ENCODE measurements at places on chromosomes 3 and 15.

GRCh38 chr3:23576379-23576959, 229.3 kb upstream of the UBE2E1 start:
- DNase-seq, result no peak

- DNase-seq, result peak; percentile 74
Measured at GRCh38 chr15:88897456-88898194, 2.3 kb upstream of the HAPLN3 start.

GRCh38 chr3:188890572-188891270, 281.1 kb upstream of the TPRG1 start:
- DNase-seq, result no peak

DNA sequence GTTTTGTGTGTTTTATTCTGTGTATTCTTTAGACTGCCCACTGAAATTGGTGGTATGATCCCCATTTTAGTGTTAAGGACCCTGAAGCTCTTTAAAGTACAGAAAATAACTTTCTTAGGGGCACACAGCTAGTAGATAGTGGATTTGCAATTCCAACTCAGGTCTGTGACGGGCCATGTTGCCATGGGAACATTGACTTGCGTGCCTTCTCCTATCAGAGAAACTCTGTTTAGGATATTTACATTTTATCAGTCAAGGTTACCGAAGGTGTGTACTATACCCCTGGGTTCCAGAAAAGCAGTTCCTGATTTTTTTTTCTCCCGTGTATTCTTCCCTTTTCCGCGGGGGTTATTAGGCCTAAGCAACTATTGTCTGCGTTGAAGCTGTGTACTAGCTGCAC, 19.4 kb downstream of the MYZAP start:
- DNase-seq, result no peak

DNA sequence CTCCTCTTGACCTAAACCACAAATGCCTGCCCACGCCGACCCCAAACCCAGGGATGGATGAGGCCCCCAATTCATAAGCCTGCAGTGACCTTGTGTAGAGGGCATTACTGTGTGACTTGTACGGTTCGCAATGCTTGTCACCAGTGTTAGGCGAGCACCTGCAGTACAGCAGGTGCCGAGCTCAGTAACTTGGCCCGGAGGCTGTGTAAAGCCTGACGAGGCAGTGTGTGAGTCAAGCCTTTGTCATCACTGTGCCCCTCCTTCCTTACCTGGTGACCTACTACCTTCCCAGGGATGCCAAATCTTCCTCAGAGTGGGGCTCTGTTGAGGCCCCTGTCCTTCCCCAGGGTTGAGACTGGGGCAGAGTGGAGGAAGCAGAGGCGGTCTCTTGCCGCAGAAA, 37.2 kb upstream of the TMEM115 start:
- DNase-seq, result no peak

DNA sequence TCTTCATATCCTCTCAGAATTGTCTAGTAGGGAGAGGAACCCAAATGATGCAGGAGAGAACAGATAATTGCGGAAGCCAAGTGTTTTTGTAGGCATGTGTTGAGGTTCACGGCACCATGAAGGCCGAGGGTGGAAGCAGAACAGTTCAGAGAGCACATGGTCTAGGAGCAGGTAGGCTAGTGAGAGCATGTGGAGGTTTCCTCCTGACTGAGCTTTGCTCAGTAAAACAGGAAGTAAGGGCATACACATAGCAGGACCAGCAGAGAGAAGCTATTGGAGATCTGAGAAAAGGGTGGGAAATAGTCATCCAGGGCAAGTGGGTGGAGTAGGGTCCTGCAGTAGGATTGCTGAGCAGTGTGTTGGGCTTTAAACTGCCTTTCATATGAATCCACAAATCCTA, 491.1 kb downstream of the FHIT start:
- no peak for DNase-seq

- no peak for DNase-seq
Measured at GRCh38 chr3:14471690-14472089, 68.5 kb downstream of the GRIP2 start.

DNA sequence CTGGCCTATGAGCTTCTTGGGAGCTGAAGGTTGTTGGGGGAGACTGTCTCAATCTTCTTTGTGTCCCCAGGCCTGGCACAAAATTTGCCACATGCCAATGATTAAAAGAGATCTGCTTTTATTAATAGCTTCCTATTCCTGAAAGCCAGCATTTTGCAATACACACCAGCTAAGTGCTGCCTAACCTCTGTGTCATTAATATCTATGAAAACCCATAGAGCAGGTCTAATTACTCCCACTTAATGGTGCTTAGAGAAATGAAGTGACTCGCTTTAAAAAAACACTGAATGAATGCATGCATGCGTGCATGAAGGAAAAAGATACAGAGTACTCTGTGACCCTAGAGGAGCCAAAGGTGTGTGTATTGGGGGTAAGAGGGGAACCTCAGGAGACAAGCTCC, 55.0 kb downstream of the SLC6A1 start:
- DNase-seq, result no peak
